ENCODE measurements at places on chromosomes 2 and 18. TPM values are rescaled to one million over a fixed set of nuclear protein-coding genes. Genes with fewer than 3 reads are reported as not detected.
A peak's percentile ranks its signal among the peaks of the same experiment; 100 is the strongest.

DNA sequence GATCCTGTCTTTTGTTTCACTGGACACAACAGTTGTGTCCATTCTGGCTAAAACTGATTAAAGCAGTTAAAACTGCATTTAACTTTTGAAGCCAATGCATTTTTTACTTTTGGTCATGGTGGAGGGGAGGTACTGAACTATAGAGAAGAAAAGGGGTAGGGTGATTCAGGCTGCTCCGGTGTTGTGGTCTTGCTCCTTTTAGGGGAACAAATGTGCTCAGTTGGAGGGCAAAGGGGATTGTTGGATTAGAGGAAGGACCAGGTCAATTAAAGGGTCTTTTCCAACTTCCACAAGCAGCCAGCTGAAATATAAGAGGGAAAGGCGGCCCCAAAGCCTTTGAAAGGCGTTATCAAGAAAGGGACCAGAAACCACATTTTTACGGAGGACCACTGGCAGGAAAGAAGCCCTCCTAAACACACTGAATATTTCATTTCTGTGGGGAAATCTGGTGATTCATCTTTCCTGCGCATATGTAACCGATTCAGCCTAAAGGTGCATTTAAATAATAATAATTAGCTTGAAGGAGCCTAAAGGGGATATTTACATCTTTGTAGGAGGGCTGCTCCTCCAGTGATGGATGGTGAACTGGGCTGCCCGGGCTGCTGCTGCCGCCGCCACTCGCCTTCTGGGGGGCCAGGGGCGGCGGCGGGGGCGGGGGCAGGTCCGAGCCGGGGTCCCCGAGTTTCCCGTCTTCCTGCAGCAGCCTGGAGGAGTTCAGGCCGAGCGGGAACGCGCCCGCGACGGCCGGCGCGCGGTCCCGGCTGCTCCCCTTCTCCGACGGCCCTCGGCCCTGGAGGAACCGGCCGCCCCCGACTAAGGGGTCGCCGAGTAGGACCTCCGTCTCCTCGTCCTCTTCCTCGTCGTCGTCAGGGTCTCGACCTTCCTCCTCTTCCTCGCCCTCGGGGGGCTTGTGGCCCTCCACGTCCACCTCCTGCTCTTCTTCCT, 5.2 kb downstream of the SKOR2 start:
- H3K4me3 ChIP-seq: no peak overlapping the region
- peaks cover 2% of the 10 kb centered on the region for H3K4me1 ChIP-seq
- DNase-seq: no peak
- H3K27me3 ChIP-seq: peaks cover 70% of the 10 kb centered on the region

DNA sequence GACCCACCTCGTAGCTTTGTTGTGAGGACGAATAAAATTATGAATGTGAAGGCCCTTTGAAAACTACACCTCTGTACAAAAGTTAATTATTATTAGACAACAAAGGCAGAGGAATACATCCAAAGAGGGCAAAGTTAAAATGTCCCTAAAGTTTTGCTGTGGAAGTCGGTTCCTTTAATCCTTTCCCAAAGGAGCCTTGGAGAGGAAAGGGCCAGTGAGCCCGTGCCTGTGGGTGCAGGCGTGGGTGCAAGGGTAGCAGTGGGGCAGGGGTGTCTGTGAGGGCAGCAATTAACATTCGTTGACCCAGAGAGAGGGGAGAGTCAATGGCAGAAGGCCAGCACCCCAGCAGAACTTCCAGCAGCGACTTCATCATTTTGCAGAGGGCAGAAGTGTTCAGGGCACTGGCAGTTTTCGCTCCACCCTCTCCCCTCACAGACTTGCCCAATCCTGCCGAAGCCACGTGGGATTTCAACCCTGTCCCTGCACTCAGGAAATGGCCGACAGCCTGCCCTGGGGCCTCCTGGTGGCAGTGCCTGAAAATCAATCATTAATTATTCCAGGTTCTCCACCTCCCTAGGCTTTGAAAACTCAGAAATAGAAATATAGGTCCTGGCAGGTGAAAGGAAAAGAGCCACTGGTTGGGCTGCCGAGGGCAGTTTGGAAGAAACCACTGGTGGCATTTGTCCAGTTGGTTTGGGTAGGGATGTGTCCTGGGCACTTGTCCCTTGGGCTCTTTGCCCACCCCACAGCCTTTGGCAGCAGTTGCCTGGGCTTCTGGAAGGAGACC, 4.2 kb upstream of the PAX8 start:
- no peak overlapping the region for H3K4me3 ChIP-seq
- no peak overlapping the region for H3K27ac ChIP-seq
- DNase-seq: no peak
- no peaks in the 10 kb centered on the region for H3K4me1 ChIP-seq
- no peaks in the 10 kb centered on the region for H3K36me3 ChIP-seq
- H3K27me3 ChIP-seq: peaks cover 57% of the 10 kb centered on the region

DNA sequence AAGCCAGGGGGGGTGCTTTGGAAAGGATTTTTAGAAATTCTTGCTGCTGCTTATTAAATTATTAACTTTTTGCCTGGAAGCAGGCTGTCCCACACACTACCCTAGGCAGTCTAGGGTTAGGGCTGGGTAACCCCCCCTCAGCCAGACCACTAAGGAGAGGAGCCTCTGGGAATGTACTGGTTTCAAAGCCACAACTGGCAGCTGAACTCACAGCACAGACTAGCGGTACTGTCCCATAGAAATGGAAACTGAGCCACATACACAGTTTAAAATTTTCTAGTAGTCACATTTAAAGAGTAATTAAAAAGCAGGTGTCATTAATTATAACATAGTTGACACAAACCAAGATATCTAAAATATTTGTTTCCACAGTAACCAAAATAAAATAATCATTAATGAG, 50.1 kb downstream of the SPRED2 start:
- no peak for DNase-seq
- H3K4me3 ChIP-seq: no peak overlapping the region
- H3K27ac ChIP-seq: no peak overlapping the region
- H3K4me1 ChIP-seq: peaks cover 38% of the 10 kb centered on the region
- H3K27me3 ChIP-seq: no peaks in the 10 kb centered on the region

GRCh38 chr18:7872569-7872968, 305.5 kb downstream of the PTPRM start:
- DNase-seq: no peak
- no peaks in the 10 kb centered on the region for H3K27me3 ChIP-seq
- no peaks in the 10 kb centered on the region for H3K4me1 ChIP-seq
- no peaks in the 10 kb centered on the region for H3K36me3 ChIP-seq
- no peak overlapping the region for H3K27ac ChIP-seq
- no peak overlapping the region for H3K4me3 ChIP-seq

DNA sequence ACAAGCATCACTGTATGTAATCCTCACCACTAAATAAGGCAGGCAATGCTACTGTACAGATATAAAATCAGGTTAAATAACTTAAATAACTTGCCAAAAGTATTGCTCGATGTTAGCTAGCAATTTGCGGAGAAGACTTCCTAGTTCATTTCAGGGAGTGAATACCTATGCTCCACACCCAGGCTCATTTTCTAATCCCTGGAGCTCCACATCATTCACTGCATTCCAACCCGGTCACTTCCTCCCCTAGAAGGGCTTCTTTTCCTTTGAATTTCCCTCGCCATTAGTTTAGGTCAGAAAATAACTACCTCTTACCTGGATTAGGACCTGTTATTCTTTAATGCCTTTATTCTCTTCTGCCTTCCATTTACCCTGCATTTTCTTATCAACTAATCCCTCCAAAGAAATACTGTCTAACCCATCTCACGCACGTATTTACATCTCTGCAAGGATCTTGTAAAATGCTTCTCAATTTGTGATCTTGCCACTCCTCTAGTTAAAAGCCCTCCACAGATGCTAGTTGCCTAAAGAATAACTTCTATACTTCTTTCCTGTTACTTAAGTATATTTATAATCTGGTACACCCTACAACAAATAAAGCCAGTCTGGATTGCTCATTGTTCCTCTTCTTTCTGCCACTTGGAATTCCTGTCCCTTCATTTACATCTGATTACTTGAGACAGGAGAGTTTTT, 599.8 kb downstream of the NRXN1 start:
- no peaks in the 10 kb centered on the region for H3K36me3 ChIP-seq
- H3K4me3 ChIP-seq: no peak overlapping the region
- H3K27me3 ChIP-seq: no peaks in the 10 kb centered on the region
- no peaks in the 10 kb centered on the region for H3K4me1 ChIP-seq

DNA sequence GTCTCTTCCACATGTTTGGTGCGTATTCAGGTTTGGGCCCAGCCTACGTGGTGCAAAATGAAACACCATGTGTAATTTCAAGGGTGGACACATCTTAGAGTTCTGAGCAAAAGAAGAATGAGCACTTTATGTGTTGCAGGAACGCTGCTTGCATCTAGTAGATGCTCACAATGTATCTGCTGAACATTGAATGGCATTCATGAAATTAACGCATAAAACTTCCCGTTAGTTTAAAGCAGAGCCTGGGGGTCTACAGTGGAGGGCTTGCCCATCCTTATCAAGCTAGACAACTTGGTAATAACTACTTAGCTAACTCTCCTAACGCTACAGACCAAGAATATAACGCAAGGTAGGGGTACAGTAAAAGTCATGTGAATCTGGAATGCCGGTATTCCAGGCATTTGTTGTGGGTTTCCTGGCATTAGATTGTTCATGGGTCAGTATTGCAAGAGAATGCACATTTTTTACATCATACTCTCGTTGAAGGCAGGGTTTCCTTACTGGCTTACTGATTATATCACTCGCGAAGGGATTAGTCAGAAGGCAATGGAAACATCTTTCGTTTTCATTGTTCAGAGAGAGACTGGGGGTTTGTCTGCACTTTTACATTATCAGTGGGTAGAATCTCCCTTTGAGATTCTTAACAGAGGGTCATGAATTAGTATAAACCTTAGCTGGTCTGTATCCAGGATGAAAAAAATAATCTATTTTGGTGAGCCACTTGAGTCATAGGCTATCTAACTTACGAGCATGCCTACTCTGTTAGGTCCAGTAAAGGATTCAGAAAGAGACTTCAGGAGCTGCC, 229.5 kb upstream of the EPAS1 start:
- H3K27me3 ChIP-seq: no peaks in the 10 kb centered on the region
- no peak overlapping the region for H3K27ac ChIP-seq
- no peak overlapping the region for H3K4me3 ChIP-seq
- peaks cover 17% of the 10 kb centered on the region for H3K4me1 ChIP-seq
- DNase-seq: no peak

GRCh38 chr18:49647496-49648168, 85.8 kb downstream of the LIPG start:
- H3K4me1 ChIP-seq: no peaks in the 10 kb centered on the region
- H3K27ac ChIP-seq: no peak overlapping the region
- no peak for DNase-seq
- H3K36me3 ChIP-seq: no peaks in the 10 kb centered on the region

GRCh38 chr2:75277111-75277510, 77.8 kb upstream of the TACR1 start:
- H3K4me3 ChIP-seq: no peak overlapping the region
- no peak for DNase-seq
- peaks cover 4% of the 10 kb centered on the region for H3K27me3 ChIP-seq
- no peaks in the 10 kb centered on the region for H3K4me1 ChIP-seq

GRCh38 chr2:203623661-203624060, 82.8 kb upstream of the CD28 start:
- no peak overlapping the region for H3K4me3 ChIP-seq
- peaks cover 8% of the 10 kb centered on the region for H3K4me1 ChIP-seq
- no peak for DNase-seq
- peaks cover 2% of the 10 kb centered on the region for H3K27me3 ChIP-seq
- peaks cover 2% of the 10 kb centered on the region for H3K36me3 ChIP-seq

- peak overlapping the region; percentile 99 for H3K27ac ChIP-seq
- H3K4me1 ChIP-seq: peaks cover 62% of the 10 kb centered on the region
- H3K27me3 ChIP-seq: no peaks in the 10 kb centered on the region
- H3K4me3 ChIP-seq: peak overlapping the region; percentile 31
- peaks cover 78% of the 10 kb centered on the region for H3K36me3 ChIP-seq
Observed at GRCh38 chr2:98665677-98666076, 57.3 kb downstream of the UNC50 start.

DNA sequence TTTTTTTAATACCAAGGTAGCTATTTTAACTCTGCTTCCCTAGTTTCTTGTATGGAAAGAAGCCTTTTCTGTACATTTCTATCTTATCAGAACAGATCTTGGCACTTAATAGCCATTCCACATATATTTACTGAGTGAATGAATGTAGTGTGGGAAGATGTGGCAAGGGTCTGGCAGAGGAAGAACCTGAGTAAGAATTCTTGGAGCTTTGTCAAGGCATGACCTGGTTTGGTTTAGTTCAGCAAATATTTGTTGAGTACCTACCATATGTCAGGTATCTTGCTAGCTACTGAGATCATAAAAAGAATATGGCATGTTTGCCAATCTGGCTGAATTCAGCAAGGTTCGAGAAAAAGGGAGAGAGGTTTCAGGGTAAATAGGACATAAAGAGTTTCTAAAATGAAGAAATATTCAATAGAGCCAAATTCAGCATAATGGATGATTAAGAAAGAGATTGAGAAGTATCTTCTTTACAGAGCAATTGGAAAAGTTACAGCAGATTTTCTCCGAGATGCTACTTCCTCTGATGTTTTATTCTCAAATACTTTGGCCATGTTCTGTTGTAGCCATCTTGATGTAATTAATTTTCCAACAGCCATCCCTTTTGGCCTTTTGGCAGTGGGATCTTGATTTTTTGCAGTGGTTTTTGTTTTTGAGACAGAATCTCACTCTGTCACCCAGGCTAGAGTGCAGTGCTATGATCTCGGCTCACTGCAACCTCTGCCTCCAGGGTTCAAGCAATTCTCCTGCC, 21.7 kb upstream of the MEP1B start:
- peaks cover 3% of the 10 kb centered on the region for H3K27me3 ChIP-seq
- no peak overlapping the region for H3K4me3 ChIP-seq
- H3K36me3 ChIP-seq: no peaks in the 10 kb centered on the region

DNA sequence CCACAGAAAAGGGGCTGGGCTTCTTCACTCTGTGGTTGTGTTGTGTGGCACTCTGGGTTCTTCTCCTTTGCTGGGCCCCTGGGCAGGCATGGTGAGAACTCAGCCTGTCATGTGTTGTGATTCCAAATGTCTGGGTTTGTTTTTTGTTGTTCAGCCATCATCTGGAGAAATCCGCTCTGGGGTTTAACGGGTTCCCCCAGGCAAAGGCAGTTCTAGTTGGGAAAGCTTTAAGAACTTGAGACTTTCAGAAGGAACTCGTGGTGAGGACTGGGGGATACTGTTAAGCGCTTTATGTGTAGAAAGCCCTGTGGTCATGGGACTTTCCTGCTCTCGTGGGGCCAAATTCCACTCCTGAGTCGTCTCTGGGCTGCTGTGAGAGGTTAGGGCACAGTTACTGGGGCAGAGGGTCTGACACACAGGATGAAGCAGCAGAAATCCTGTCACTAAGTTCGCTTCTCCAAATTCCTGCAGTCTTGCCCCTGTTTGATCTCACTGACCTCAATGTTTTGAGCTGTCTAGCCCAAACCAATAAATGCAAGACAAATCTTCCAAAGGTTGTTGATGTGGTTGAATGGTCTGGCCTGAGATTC, 87.7 kb downstream of the RAPGEF4 start:
- DNase-seq: no peak
- no peak overlapping the region for H3K4me3 ChIP-seq

DNA sequence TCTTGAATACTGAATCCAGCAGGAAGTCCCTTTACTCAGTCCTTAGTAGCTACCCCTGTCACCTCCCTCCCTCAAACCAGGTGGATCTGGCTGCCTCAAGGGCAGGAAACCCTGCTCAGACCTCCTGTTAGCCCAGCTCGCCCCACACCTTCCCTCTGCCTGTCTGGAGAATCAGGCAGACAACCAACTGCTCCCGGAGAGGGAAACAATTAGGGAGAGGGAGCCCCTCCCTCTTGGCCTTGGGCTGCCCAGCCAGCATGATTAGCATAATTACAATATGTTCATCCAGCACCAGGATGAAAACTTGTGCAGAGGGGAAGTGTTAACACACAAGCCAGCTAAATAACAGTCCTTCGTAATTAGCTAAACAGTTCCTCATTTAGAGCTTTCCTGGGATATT, 185.5 kb downstream of the C1D start:
- no peaks in the 10 kb centered on the region for H3K4me1 ChIP-seq
- no peak overlapping the region for H3K4me3 ChIP-seq

Gene MC2R
- total RNA-seq: not detected

Gene ADGRF3
- total RNA-seq: 7.4 TPM
